Activated CD8-positive, alpha-beta memory T cell treated with anti-CD3 and anti-CD28 coated beads, Interleukin-2, amount 50 U/mL, for 4 hours (primary cell): ENCODE measurements at places on chromosomes 7 and 10.

DNA sequence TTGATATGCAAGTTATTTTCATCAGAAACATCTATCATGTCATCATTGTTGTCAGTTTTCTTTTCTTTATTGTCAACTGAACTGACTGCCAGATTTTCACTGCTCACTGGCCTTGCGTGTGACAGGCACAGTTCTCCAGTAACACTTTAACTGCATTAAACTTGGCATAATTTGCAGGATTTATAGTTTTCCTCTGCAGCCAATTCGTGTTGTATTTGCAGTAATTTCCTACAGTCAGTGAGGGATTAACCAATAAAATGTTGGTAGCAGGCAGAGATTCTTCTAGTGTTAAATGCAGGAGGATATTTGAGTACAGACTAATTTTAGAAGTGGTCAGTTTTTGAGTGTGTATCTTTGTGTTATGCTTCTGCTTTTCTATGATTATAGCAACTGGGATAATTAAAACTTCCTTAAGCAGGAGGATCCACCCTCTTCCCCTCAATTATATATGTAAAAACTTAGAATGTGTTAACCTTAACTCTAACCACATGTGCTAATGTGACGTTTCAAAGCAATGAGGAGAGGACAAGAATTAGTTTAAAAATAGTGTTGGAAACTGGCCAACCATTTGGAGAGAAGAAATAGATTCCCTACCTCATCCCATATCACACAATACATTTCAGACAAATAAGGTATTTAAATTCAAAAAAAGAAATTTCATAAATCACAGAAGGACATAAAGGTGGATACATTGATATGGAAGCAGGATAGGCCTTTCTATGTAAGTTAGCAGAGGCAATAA lies 365.5 kb upstream of the BMPER start:
- no peak for DNase-seq

DNA sequence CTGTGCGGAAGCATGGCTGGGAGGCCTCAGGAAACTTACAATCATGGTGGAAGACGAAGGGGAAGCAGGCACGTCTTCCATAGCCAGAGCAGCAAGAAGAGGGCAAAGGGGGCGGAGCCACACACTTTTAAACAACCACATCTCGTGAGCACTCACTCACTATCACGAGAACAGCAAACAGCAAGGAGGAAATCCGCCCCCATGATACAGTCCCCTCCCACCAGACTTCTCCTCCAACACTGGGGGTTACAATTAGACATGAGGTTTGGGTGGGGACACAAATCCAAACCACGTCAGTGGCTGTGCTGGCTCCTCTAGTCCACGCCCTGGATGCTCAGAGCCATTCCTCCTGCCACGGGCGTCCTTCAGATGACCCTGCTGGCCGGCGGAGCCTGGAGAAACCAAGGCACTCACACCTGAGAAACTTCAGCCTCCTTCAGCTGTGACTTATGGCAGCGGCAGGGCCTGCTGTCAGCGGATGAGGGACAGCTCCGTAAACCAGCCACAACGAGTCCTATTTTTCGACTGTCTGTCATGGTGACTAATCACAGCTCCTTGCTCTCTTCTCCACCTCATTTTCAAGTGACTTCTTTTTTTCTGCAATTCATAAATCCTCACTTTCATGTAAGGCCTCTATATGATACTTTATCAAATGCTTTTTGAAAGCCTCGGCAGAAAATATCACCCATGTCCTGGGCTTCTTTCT lies 167.9 kb upstream of the PFKP start:
- no peak for DNase-seq

- DNase-seq: no peak
Observed at GRCh38 chr7:55245271-55245723, 119.8 kb upstream of the LANCL2 start.

DNA sequence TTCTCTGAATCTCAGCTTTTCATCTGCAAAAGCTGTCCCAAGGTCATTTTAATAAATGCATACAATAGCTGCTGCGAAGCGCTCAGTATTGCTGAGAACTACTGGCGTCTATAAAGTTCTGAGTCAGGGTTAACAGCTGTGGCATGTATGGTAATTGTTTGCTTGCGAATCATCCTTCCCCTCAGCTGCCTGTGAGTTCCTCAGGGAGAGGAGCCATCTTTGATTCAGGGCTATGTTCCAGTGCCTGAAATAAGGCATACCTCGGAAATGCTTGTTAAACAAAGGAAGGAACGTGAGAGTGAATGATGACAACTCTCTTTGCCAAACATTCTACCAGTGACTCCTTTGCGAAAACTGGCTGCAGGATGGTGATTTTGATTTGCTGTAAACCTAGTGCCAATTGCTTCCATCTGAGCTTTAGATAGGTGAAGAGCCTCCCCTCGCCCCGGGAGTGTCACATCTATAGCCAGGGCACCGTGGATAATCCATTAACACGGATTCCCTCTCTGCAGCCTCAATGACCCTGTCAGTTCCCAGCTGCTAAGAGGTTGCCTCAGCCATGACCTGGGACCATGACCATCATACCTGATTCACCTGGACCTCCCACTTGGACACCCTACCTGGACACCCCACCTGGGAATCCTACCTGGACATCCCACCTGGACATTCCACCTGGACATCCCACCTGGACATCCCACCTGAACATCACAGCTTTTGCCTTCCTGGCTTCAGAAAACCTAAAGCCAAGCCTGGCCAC lies 39.6 kb downstream of the GPRIN2 start:
- DNase-seq: peak; percentile 12

- no peak for DNase-seq
Observed at GRCh38 chr10:93938140-93938539, 44.4 kb downstream of the SLC35G1 start.

DNA sequence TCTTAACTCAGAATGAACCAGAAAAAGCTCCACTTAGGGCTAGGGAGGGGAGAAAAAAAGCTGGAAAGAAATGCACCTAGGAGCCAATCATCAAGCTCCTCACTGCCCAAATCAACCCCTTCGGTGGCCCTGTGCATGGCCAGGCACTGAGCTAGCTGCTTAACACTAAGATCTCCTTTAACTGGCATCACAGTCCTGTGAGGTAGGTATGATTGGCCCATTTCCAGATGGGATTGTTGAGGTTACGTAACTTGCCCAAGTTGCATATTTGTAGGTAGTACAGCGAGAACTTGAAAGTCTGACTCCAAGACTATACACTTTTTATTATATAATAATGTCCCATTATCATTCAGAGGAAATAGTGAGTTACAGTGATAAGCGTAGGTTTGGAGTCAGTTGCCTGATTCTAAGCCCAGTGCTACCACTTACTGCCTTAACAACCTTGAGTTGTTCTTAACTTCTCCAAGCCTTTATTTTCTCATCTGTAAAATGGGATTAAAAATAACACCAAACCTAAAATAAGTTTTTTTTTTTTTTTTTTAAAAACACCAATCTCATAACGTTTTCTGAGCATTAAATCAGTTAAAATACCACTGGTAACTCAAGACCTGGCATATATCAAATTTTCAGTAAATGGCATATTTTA lies 37.2 kb upstream of the ACSL5 start:
- DNase-seq: no peak
